ENCODE measurements at places on chromosomes 5 and 9.

- DNase-seq = no peak
These were observed 1.8 kb upstream of the HMCN2 start for GRCh38 chr9:130263601-130264413.

DNA sequence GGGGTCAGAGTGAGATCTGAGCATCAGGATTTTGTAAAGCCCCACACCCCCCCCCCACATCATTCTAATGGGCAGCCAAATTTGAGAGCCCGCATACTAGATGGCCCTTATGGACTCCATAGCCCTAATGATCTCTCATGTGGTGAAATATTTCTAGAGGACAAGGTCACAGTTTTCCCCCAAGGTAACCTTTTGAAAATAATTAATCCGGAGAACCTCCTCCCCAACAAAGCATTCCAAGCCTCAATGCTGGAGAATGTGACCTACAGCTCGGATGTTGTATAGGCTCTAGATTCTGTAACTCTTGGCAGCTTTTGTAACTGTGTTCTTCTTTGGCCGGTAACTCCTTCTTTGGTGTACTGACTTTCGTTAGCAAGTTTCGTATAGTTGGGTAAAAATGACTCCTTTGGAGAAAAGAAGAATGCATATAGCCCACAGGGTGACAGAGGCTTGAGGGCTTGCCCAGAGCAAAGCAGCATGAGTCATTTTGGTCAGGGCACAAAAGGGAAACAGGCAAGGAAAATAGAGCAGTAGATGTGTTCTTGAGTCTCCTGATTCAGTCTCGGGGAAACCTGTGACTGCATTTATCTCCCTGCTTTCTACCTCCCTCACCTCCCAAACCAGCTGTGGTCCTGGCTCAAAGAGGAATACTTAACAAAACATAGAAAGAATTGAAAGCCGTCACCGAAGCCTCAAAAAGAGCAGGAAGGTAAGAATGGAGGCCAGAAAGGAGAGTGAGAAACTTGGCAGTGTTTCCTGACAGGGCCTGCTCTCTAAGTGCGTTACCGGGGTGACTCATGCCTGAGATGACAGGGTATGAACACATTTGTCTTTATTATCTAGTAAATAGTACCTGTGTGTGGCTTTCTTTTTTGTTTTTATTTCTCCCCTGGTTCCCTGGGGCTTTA, 6.6 kb upstream of the XPA start:
- DNase-seq = no peak

GRCh38 chr5:175037820-175038219, 313.4 kb downstream of the MSX2 start:
- no peak for DNase-seq

GRCh38 chr5:123753937-123754891, 242.2 kb downstream of the CSNK1G3 start:
- no peak for DNase-seq

GRCh38 chr5:132259069-132259851, 1.8 kb downstream of the PDLIM4 start:
- DNase-seq = no peak

DNA sequence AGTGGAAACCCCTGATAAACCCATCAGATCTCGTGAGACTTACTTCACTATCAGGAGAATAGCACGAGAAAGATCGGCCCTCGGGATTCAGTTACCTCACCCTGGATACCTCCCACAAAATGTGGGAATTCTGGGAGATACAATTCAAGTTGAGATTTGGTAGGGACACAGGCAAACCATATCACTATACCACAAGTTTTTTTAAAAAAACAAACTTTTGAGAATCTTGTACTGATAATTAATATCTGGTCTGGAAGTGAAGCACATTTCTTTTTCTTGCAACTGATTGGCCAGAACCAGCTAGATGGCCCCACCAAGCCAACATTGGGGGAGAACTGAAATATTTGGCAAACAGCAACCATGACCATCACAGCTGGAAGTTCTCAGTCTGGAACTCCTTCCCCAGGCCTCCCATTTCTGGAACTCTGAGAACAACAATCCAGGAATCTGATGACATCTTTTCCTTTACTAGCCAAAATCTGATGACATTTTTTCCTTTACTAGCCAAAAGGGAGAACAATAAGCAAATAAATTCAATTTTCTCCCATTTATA, 51.8 kb upstream of the CDKN2B start:
- no peak for DNase-seq

GRCh38 chr5:24351285-24351684, 293.5 kb downstream of the CDH10 start:
- no peak for DNase-seq

DNA sequence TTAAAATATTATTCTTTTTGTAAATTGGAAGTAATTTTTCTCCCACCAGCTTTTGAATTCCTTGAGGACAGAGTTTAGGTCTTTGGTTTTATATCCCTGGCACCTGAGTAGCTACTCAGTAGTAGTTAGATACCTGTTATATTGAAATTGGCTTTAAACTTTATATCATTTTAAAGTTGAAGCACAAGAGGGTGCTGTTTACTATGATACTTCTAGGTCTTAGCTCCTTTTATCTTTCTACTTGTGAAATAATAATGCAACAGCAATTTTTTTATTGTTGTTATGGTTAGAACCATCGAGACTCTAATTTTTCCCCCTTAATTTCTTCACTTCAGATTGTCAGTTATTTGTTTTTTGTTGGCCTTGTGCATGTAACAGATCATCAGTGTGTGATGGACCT, 46.3 kb downstream of the AP3S1 start:
- DNase-seq = no peak

DNA sequence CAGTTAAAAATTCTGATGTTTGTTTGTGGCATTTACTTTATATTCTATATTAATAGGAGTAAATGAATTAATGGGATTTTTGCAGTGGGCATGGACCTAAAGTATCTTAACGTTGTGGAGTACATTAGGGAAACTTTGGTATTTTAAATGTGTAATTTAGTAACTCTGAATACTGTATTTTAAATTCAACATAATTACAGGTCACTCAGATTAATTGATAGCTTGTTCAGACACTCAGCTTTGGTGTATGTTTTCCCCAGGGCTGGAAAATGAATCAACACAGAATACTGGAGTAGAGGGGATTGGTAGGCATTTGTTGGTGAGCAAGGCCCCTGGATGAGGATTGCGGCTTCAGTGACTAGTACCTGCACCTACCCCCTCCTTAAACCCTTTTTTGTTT, 117.5 kb downstream of the TRIO start:
- no peak for DNase-seq

- no peak for DNase-seq
These were observed 186.2 kb downstream of the FANCC start for GRCh38 chr9:95131023-95131943.

- no peak for DNase-seq
These were observed 561.1 kb downstream of the PDE4D start for GRCh38 chr5:59332236-59332973.

GRCh38 chr9:115099901-115100300, 18.1 kb downstream of the TNC start:
- no peak for DNase-seq

DNA sequence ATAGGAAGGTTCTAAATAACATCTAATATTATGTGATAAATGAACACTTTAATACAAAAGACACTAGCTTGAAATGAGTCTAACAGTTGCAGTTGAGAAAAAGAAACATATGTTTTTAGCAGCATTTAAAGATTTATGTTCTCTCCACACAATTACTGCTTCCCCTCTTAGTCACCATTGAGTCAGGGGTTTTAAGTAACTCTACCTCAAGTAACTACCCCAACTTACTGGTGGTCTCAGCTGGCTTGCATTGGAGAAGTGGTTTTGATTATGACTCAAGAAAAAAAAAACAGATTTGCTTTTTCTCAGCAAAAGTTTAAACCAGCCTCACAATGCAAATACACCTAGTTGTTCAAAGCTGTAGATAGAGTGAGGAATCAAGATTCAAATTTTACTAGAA, 1216.5 kb upstream of the CDH9 start:
- no peak for DNase-seq

- no peak for DNase-seq
These were observed 42.3 kb upstream of the MATR3 start for GRCh38 chr5:139251281-139251687.

DNA sequence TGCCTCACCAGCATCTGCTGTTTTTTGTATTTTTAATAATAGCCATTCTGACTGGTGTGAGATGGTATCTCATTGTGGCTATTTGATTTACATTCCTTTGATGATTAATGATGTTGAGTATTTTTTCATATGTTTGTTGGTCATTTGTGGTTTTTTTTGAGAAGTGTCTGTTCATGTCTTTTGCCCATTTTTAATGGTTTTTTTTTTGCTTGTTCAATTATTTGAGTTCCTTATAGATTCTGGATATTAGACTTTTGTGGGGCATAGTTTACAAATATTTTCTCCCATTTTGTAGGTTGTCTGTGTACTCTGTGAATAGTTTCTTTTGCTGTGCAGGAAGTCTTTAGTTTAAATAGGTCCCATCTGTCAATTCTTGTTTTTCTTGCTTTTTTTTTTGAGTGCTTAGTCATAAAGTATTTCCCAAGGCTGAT, 148.1 kb downstream of the NPR3 start:
- no peak for DNase-seq

DNA sequence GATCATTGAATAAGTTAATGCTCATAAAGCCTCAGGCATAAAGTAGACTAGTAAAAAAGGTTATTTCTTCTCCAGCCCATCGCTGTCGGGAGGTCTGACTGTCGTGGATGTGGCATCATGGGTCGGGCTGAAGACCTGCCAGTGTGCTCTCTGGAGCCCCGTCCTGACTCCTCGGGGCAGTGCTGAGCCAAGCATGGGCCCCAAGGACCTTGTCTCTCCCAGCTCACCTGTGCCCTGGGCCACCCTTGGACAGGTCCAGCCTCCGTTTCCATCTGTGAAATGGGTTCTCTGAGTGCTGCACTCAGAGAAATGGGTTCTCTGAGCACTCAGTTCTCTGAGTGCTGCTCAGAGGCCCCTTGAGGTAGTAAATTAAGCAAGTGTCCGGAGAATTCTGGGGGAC, 269.0 kb downstream of the GADD45G start:
- no peak for DNase-seq

DNA sequence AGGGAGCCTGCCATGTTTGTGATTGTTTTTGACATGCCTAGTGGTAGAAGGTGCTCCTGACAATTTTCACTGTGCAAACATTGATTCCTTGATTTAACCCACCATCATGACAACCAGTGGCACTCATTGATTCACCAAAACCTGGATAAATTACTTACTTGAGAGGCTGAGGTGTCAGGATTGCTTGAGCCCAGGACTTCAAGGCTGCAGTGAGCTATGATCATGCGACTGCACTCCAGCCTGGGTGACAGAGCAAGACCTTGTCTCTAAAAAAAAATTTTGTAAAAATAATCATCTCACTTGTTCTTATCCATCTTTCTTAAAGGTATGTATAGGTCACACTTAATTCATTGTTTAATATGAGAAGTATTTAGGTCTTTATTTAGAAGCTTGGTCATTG, 401.3 kb downstream of the ARRDC3 start:
- DNase-seq = no peak

DNA sequence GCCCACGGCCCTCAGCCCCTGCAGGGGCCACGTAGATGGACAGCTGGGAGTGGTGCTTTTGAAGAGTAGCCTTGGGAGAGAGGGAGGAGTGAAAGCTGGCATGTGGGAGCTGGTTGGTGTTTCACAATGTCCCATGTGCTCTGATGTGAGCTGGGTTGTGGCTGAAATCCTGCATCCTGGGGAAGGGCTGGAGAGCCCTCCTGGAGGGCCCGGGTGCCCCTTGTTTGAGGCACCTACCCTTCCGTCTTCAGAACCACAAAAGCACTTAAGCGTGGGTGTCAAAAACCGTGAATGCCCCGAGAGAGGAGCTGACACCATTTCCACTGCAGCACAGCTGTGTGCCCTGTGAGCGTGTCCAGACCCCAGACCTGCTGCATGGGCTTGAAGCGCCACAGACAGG, 199.1 kb upstream of the ZNF618 start:
- DNase-seq = peak; percentile 22

GRCh38 chr9:112753725-112754124, 3.2 kb downstream of the SNX30 start:
- no peak for DNase-seq

DNA sequence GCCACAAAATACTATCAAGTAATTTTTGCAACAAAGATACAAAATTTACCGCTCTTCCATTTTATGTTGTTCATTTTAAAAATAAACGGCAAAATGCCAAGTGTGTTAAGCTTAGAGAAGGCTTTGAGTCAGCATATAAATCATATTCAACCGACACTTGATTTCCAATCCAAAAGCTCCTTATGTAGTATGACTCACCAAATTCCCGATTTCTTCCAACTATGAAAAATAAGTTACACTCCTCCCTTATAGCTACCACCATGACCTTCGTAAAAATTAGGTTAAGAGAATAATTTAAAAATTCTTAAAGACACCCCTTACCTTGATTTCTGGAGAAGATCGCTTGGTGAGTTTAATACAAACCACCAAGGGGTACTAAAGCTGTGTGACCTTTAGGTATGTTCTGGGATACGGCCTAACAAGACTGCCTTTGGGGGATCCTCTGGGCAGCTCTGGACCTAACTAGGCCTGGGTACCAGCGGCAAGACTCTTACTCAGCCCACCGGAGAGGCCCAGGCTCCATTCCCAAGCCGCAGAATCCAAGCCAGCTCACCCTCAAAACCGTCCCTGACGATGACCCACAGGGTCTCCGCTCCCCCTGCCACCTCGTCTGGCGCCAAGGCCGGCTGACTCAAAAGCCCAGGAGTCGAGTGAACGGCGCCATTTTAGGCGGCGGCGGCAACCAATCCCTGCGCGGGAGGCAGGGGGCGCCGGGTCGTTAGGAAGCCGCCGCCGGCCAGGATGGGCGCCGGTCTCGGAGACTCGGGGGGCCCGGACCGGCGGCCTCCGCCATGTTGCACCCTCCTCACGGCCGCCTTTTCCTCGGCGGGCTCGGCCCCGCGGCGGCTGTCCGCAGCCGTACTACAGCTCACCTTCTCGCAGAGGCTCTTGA, 739 bp downstream of the PPP2CA start:
- peak; percentile 80 for DNase-seq

DNA sequence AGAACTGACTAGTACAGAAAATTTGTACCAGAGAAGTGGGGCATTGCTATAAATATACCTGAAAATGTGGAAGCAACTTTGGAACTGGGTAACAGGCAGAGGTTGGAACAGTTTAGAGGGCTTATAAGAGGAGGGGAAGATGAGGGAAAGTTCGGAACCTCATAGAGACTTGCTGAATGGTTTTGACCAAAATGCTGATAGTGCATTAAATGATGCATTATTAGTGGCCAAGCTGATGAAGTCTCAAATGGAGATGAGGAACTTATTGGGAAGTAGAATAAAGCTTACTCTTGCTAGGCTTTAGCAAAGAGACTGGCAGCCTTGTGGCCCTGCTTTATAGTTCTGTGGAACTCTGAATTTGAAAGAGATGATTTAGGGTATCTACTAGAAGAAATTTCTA, 189.8 kb downstream of the FGF10 start:
- no peak for DNase-seq

GRCh38 chr9:130885484-130886375, 10.9 kb downstream of the QRFP start:
- DNase-seq = no peak

DNA sequence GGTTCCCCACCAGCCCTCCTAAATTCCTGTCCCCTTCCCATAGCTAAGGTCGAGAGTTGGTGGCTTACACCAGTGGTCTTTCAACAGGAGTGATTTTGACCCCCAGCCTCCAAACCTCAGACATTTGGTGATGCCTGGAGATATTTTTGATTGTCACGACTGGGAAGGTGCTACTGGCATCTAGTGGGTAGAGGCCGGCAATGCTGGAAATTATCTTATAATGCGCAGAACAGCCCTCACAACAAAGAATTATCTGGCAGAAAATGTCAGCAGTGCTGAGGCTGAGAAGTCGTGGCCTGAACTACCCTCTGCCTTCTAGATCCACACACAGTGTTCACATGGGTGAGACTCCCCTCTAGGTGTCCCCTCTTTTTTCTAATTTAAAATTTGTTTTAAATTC, 69.6 kb downstream of the IL31RA start:
- no peak for DNase-seq
